ENCODE measurements at places on chromosomes 2 and 18.

DNA sequence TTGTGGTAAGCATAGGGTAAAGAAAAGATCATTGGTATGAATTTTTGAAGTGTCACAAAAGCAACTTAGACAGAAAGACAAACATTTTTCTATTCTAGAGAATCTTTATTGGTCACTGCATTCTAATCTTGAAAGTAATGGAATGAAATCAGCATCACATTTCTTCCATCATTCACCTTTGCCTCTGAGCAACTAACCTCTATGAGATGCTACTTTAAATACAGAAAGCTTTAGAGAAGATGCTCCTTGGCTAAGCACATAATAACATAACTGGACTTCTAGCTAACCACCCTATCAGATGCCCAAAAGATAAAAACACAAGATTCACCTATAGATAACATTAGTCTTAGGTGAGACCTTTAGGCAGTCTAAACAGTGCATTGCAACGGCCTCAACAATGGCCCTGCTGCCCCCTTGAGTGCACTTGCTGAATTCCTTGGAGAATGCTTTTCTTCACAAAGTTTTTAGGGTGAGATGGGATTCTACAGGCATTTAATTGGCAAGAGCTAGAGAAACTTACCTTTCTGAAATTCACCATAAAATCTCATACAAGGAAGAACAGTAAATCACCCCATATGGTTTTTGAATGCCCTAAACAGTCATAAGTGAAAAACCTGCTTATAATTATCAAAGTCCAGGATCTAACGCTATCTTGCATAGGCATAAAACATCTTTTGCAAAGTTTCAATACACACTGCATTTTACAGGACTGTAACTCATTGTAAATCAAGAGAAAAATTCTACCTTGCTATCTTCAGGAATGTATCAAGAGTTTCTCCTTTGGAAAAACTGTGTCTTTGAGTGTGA is 791.3 kb upstream of the CHAC2 start:
- DNase-seq, result no peak

DNA sequence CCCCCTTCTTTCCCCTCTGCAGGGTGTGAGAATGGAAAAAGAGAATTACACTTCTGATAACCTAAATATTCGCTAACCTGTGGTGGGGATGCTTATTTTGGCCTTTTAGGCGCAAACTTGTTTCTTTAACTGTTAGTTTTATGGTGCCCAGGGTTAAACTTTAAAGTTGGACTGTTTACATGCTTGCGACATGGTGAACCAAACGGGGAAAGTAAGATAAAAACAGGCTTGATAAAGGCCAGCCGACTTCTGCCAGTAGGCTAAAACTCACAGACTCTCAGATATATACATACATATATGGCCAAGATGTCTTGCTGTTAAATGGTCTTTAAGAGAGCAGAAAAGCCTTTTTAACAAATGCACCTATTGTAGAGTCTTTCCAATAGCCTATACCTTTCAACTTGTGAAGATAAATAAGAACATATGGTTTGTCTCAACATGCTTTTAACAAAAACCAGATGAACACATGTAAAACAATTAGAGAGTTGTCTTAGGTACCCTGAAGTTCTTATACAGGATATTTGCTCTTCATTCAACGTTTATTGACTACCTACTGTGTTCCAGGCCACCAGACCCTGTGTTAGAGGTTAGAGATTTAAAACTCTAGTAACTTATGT is 29.0 kb downstream of the PRKCE start:
- DNase-seq, result peak; percentile 14

GRCh38 chr2:220221992-220222391 is 594.6 kb downstream of the SLC4A3 start:
- peak; percentile 67 for DNase-seq

DNA sequence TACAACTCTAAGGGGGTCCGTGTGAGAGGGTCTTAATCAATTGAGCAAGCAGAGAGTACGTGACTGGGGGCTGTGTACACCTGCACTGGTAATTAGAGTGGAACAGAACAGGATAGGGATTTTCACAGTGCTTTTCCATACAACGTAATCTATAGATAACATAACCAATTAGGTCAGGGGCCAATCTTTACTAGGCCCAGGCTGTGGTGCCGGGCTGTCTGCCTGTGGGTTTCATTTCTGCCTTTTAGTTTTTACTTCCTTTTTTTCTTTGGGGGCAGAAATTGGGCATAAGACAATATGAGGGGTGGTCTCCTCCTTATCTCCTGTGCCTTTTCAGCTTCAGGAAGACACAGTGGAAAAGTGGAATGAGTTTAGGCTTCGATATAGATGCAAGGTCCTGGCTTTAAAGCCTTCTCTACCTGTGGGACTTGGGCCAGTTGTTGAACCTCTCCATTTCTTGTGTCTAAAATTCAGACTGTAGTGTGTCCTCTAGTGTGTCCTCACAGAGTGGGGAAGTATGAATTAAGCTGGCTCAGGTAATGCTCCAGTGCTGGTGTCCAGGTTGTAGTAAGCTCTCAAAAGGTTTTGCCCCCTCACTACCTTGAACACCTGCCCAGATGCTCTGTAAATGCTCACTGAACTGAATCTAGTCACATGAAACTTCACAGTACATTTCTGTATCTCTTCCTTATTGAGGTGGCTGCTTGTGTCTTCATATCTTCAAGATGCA is 422.8 kb downstream of the SETBP1 start:
- no peak for DNase-seq

- DNase-seq, result peak; percentile 89
Observed at GRCh38 chr2:201357221-201357620, at the start of gene FLACC1. Gene FLACC1 (minus strand): TSS chr2:201357345. CDS start chr2:201351404, 5,941 bp downstream.

GRCh38 chr18:22110461-22110924 is 58.9 kb upstream of the GATA6 start:
- DNase-seq, result no peak

DNA sequence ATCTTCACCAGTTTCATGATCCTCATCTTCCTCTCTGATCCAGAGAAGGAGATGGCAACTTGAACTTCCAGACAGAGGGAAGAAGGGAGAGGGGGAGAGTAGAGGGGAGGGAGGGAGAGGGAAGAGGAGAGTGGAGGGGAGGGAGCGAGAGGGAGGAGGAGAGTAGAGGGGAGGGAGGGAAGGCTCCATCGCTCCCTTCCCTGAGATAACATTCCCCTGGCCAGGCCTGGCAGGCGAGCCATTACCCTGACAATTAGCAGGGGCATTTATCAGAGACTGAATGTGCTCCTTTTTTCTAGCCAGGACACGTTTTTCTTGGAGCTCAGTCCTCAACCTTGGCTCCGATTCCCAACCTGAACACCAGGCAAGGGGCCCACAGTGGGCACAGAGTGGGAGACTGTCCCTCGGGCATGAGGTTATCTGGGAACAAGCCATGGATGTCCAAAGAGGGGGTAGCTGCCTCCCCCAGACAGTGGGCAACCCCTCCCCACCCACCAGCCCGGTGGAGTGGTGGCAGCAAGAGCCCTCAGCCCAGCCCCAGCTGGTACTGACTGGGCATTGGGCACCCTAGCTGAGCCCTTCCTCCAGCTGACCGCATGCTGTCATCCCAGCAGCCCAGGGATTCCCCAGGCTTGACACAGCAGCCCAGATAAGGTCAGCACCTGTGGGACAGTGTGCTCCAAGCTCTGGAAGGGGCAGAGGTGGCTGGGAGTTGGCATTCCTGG is 81.8 kb downstream of the TNS1 start:
- DNase-seq, result no peak

DNA sequence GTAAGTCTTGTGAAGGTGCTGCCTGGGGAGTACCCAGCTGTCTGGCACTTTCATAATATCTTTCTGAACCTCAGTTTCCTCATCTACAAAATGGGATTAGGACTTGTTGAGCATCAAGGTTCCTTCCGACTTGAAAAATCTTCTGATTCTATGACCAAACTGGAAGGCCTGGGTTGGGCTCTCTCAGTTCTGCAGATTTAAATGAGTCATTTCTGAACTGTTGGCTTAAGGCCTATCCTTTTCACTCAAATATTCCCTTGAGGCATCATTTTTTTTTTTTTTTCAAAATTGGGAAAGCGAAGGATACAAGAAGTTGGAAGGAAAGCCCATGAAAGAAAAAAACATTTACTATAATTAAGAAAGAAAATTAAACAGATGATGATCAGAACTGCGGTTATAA is 40.8 kb upstream of the CYP1B1 start:
- DNase-seq, result no peak

DNA sequence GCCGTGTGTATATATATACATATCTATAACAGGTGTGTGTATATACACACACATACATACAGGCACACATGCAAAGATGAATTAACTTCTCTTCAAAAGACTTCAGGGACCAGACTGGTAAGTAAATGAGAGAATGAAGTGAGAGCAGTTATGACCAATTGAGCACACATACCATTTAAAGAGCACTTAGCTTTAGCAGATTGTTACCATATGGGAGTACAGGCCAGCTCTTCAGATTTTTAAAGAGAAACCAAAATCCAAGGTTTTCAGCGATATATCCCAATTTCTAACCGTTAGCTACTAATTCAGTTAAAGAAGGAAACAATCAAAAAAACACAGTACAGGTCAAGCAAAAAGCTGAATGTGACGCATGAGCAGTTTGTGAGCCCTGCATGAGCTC is 23.7 kb downstream of the INPP1 start:
- no peak for DNase-seq

DNA sequence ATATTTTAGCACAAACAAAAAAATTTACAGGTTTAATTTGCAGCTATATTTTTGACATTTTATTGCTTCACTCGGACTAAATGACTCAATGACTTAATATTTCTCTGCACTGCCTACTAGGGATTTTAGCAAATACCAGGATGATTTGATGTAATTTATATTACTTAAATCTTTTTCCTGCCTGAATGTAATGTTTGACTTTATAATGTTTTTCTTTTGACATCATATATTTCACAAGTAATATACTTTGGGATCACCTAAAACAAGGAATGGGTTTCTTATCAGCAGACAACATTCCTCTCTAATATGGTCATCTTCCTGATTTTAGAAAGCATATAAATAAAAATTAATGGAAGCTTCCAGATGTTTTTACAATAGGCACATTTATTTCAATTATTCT is 253.2 kb upstream of the EPC2 start:
- DNase-seq, result no peak

DNA sequence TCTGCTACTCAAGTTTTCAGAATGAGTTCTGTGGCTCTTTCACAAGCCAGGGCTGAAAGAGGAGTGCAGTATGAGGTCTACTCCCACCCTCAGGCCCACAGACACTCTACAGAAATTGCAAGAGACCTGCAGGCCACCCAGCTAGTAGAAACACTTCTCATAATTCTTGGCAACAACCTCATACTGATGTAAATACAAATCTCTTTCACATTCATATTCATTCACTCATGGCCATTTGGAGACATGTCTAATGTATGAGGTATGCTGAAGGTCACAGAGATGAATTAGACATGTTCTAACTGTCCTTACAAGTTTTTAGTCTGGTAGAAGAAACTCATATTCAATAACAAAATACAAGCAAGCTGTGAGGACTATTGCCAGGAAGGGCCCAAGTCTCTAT is 83.8 kb upstream of the KLHL29 start:
- no peak for DNase-seq

- DNase-seq, result no peak
Observed at GRCh38 chr2:59583173-59583765, 970.2 kb downstream of the BCL11A start.

GRCh38 chr18:80103231-80103630 is 5.8 kb upstream of the ADNP2 start:
- no peak for DNase-seq

DNA sequence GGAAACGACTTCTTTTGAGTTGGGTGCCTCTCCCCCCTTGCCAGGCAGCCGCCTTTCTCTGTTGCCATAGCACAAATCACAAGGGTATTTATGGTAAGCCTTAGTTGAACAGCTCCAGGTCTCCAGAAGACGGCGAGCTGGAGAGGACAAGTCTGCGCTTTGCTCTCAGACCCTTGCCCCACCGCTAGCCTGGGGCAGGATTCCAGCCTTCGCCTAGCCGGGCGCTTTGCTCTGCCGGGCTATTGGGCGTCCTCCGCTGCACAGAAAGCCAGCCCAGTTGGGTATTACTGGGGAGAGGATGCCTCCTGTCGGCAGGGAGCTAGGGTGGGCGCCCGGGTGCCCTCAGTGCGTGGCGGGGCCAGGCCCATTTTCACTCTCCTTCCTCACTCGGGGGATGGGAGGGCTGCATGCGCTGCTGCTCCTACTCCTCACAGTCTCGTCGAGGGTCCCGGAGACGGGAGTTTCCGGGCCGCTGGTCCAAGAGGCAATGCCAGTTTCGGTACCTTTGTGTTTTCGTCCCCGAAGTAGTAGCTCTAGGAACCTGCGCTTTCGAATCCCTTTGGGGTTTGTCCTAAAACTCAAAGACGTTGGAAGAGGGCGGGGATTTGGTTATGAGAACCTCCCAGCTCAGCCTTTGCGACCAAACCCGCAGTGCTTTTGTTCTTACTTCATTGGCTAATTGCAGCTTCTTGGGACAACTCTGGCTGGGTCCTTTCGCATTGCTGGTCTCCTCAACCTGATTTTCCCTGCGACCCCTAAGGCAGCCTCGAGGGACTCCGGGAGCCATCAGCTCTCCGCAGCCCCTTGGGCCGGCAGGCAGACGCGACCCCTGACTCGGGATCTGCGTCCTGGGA is 3.6 kb upstream of the DLX2 start:
- DNase-seq, result peak; percentile 25

DNA sequence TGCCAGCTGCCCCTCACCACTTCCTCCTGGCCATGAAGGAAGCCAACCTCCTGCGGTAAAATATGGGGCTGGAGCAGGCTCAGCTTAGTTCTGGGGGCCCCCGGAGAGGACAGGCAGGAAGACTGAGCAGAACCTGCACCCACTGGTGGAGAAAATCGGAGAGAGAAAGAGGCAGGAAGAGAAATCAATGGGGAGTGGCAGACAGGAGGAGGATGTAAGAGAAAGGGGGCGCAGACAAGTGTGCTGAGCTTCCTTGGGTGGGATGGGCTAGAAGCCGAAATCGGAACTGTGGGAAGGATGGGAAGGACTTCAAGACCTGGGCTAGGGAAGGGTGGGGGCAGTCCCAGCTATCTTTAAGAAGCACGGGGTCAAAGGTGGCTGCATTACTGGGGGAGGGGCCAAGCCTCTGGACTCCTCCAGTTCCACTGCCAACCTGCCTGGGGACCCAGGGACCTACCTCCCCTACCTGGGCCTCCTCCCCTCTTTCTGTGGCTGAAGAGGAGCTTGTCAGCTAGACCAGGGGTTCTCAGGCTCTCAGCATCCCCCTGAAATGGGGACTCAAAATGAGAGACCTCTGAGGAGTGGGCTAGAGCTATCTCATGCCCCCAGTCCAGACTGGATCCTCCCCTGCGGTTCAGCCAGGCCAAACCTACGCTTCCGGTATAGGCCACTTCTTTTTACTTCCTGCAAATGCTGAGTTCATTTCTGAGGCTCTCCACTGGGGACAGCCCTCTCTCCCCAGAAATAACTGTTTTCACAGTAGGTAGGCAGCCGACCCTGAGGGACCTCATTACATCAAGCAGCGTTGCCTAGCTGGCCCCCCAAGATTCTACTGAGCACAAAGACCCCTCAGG is 33.6 kb upstream of the B3GNT7 start:
- no peak for DNase-seq

DNA sequence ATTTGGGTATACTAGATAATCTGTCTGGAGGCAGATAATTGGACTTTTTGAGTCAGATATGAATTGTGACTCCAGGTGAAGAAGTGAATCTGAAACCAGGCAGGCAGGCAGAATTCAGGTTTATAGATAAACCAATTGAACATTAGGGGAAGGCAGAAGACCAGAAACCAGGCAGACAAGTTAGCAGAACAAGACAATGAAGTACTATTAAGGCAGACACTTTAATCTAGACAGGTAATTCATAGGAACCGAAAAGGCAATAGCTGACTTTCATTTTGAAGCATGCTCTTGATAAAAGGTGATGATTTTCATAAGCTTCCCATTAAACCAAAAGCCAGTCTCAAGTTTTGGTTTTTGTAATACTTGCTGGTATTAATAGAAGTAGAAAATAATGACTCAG is 19.3 kb upstream of the SLC4A10 start:
- no peak for DNase-seq

GRCh38 chr2:241615041-241615440 is 21.9 kb downstream of the THAP4 start:
- DNase-seq, result no peak
